ENCODE measurements at places on chromosomes 6 and 20. TPM values are rescaled to one million over a fixed set of nuclear protein-coding genes. Genes with fewer than 3 reads are reported as not detected.

DNA sequence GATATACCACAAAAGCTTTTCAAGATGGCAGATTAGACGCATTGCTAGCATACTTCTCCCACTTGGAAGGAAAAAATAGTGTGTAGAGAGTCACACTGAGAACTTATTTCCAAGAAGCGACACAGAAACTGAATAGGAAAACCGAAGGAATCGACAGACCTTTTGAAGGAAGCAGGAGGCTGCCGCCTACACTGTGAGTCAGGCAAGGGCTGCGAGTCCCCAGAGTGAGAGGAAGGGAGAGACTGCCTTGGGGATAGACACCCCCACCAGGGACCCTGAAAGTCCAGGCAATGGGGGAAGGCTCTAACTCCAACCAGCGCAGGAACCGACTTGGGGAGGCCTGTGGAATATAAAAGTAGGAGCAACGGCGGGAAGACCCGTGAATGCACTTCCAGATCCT is 53.7 kb upstream of the SIRPG start:
- no peak for DNase-seq

- DNase-seq = peak; percentile 45
Measured at GRCh38 chr6:8131265-8131897, 29.0 kb upstream of the EEF1E1 start.

DNA sequence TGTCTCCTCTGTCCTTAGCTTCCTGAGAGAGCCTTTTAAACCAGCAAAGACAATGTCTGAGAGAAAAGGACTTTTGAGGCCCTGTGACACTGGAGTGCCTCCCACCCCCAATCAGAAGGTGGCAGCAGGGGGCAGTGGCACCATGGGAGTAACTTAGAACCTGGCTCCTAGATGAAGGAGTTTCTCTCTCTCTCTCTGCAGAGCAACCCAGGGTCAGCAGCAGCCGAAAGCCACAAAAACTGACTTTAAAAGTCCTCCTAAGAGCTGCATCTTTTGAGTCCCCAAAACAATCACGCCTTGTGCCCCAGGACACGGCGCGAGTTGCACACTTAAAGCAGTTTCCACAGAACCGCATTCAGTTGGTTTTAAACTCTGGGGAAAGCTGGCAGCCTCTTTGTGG is 5.3 kb upstream of the TCP11 start:
- DNase-seq = peak; percentile 39

DNA sequence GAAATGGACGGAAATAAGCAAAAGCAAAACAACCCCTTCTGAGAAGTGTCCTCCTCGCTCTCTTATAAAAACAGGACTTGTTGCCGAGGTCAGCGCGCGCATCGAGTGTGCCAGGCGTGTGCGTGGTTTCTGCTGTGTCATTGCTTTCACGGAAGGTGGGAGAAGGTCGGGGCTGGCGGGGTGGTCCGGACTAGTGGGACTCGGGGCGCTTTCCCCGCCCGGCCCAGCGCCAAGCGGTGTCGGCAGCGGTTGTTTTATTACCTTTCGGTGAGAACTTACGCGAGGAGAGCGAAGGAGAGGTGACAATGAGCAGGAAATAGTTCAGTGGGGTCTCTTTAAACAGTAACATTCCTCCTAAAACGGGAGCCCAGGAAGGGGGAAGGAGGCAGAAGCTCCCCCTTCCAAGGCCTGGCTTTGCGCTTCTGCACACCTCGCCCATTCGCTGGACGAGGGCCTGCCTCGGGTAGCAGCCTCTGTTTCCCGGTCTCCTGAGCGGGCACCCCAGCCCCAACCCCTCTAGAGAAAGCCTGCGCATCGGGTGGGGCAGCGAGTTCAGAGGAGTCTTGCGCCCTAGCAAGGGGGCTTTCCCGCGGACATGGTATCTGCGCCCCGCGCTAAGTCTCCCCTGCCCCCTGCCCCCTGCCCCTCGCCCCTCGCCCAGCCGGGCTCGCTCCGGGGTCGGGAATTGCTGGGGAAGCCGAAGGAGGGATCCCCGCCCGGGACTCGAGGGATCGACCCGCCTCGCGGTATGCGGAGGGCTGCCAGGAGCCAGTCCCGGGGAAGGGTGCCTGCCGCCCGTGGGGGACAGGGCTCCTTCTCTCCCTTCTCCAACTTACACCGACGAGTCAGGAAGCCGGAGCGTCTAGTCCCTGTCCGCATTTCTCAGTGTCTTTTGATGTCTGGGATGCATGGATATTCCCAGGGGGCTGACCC is 1.2 kb upstream of the TBXT start:
- no peak for DNase-seq

- no peak for DNase-seq
Measured at GRCh38 chr6:73532293-73532692, 11.5 kb upstream of the EEF1A1 start.

- no peak for DNase-seq
Measured at GRCh38 chr6:132820629-132821381, 6.4 kb downstream of the RPS12 start.

DNA sequence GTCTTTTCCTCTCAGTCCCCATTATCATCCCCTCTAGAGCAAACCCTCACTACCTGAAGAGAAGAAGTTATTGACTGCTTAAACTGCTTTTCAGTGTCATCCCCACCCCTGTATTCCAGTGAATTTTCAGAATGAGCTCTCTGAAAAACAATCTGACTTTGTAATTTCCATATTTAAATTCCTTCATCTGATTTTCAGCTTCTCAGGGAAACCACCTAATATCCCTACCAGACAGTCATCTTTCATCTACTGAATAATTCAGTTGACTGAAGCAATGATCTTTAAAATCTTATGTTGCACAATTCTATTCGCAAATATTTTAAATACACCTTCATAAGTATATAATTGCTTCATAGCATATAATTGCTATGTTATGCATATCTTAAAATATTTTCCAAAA is 258.7 kb downstream of the HTR1B start:
- DNase-seq = no peak

The C20orf141 gene
- total RNA-seq = not detected

The COL9A3 gene
- total RNA-seq = not detected

The ZNF311 gene
- not detected for total RNA-seq
